ENCODE measurements at places on chromosomes 3 and 15.

GRCh38 chr3:26840272-26840870 lies 217.8 kb downstream of the LRRC3B start:
- no peak for DNase-seq

- no peak for DNase-seq
These were observed 12.4 kb upstream of the USP3 start for GRCh38 chr15:63491979-63492378.

- no peak for DNase-seq
These were observed 200.7 kb downstream of the SOX2 start for GRCh38 chr3:181912384-181912783.

DNA sequence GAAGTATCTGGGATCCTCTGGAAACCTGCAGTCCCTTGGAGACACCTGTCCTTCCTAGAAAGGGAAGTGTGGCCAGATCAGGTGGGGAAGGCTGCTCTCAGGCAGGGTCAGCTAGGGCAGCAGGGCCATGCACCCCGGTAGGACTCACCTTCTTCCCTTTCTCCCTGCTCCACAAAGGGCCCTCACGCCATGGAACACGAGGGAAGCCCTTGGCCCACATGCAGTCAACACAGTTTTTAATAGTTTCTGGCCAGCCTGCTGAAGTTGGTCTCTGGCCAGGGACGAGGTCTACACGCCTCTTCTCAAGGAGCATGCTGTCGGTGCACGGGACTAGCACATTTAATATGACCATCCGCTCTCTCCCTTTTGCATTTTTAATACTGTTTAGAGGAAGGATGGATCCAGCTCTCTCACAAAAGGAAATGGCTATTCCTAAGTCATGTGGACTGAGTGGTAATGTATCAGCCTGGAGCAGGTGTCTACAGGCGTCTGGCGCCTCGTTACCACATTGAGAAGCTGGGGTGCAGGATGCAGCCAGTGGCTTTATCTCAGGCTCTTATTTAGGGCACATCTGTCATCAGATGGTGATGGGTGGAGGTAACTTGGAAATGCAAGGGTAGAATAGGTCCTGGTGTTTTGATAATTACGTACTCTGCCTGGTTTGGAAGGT lies 153.9 kb downstream of the KLF13 start:
- no peak for DNase-seq

- no peak for DNase-seq
These were observed 6.7 kb downstream of the SRP14 start for GRCh38 chr15:40032125-40032839.

GRCh38 chr15:49327927-49328326 lies 95.1 kb upstream of the FGF7 start:
- DNase-seq = no peak

- DNase-seq = no peak
These were observed 126.8 kb upstream of the ABHD17C start for GRCh38 chr15:80568298-80568697.

- DNase-seq = no peak
These were observed 31.5 kb downstream of the KLHL18 start for GRCh38 chr3:47314056-47314764.

GRCh38 chr15:45690581-45691260 lies 55.9 kb downstream of the SQOR start:
- no peak for DNase-seq

- DNase-seq = no peak
These were observed 48.2 kb downstream of the MDFIC2 start for GRCh38 chr3:70264122-70264780.

DNA sequence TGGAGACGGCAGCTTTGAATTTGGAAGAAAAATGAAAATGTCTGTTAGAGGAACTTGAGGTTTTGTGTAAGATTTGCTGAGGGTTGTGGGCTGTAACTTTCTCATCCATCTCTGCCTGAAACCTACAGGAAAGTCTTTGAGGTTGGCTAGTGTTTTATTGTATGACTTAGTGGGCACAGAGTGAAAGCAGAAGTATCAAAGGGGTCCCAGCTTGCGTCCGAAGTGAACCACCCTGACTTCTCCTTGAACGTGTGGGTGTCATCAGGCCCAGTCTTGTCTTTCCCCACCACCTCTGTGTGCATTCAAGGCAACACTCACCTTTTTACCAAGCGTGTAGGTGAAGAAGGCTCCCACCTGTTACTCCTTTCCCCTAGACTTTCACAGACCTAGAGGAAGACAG lies 682.1 kb upstream of the CFAP20DC start:
- DNase-seq = no peak

GRCh38 chr15:95795386-95795785 lies 535.1 kb upstream of the NR2F2 start:
- no peak for DNase-seq

GRCh38 chr15:90539789-90540188 lies 10.1 kb downstream of the CRTC3 start:
- no peak for DNase-seq

DNA sequence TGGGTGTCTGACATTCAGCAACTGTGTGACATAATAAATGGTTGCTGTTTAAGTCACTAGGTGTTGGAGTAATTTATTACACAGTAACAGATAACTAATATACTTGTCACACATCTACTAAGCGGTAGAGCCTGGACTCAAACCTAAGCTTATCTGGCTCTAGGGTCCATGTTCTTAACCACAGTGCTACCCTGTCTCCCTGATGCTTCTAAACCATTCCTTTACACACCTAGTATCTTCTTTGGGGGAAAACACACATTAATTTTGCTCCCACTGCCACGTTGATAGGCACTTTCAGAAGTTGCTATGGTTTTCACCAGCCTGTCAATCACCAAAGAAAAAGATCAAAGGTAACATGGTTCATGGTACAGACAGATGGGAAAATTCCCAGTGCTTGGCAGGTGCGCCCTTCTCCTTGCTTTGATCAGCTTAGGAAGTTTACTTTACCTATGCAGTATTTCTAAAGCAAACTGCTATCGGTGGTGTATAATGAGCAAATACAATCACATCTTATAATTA lies 150.8 kb downstream of the PDZRN3 start:
- no peak for DNase-seq

GRCh38 chr3:172106037-172106954 lies 66.9 kb downstream of the FNDC3B start:
- DNase-seq = peak; percentile 44

DNA sequence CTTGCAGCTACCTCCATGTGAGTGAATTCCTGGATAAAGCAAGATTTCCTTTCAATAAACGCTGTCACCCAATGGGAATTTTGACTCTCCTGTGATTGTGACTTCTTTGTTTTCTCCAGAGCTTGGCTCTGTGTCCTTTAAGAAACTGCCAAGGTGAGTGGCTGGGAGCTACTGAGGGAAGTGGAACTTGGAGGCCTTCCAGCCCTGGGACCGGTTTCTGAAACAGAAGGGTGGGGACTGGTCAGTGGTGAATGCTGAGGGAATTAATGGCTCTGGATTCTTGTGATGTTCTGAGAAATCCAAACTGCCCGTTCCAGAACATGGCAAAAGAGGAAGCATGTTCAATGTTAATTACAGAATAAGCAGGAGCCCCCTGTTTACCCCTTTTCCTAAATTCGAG lies 41.1 kb upstream of the MYZAP start:
- DNase-seq = no peak

- no peak for DNase-seq
These were observed 264.4 kb upstream of the PROK2 start for GRCh38 chr3:72049300-72049699.

DNA sequence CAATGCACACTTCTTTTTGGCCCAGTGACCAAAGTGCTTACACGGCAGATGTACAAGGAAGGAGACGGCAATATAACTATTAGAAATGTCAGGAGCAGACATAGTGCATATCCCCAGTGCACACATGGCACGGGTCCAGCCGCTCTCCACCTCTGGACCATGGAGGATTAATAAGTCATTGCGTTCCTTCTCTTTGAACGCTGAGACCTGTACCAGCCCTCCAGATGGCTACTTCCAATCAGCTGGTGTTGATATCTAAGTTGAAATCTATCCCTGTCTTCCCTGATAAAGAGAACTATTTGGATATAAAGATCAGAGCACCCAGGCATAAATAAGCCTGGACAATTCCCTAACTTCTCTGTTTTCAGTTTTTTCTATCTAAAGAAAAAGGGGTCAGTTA lies 212.5 kb downstream of the CADPS start:
- DNase-seq = no peak
